Esophagus squamous epithelium (tissue), 5 donors: ENCODE measurements at places on chromosomes 12 and 14. TPM values are rescaled to one million over a fixed set of nuclear protein-coding genes. Genes with fewer than 3 reads are reported as not detected.
A peak's percentile ranks its signal among the peaks of the same experiment; 100 is the strongest.

DNA sequence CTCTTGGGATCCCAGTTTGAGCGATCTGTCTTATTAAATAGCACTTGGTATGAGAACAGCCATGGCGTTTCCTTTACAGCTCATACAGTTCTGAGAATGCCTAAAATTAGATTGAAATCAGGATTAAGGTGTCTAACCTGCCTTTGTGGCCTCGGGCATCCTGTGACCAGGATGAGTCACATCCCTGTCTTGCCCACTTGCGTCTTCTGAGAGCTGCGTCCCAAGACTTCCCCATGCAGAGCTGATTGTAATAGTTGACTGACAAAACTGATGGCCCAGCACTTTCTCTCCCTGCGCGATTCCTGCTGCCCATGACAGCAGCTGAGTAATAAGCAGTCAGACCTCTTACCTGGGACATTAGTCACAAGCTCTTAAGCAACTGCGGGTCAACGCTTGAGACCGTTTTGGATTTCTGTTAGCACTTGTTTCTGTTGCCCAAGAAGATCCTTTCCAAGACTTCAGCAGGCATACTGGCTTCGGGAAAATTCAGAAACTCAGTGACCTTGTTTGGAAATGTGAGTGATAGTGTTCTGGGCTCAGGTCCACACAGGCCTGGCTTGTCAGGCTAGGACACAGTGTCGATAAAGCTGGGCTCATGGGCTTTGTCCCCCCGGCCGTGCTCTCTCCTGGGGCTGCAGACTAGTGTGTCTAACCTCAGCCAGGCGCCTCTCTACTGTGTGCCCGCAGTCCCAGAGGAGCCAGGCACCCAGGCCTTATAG is 169.9 kb upstream of the HIF1A start:
- no peak overlapping the region for H3K4me3 ChIP-seq
- peak overlapping the region; percentile 93 for H3K27ac ChIP-seq
- H3K27me3 ChIP-seq = no peaks in the 10 kb centered on the region
- H3K4me1 ChIP-seq = peaks cover 43% of the 10 kb centered on the region
- DNase-seq = peak; percentile 13

GRCh38 chr12:29762637-29763300 is 21.0 kb downstream of the TMTC1 start:
- no peak overlapping the region for H3K4me3 ChIP-seq
- no peaks in the 10 kb centered on the region for H3K4me1 ChIP-seq
- no peaks in the 10 kb centered on the region for H3K27me3 ChIP-seq
- no peak for DNase-seq
- no peak overlapping the region for H3K27ac ChIP-seq

- no peaks in the 10 kb centered on the region for H3K36me3 ChIP-seq
- no peak overlapping the region for H3K4me3 ChIP-seq
- no peaks in the 10 kb centered on the region for H3K27me3 ChIP-seq
- peak overlapping the region; percentile 85 for H3K27ac ChIP-seq
Observed at GRCh38 chr14:93037351-93037750, 78.4 kb downstream of the ITPK1 start.

GRCh38 chr12:64656429-64656828 is 46.1 kb downstream of the RASSF3 start:
- no peak overlapping the region for H3K27ac ChIP-seq
- H3K4me3 ChIP-seq = no peak overlapping the region
- peaks cover 34% of the 10 kb centered on the region for H3K4me1 ChIP-seq
- H3K36me3 ChIP-seq = no peaks in the 10 kb centered on the region

Gene DTX1
- total RNA-seq = 4.8 TPM
